Calu3 (cell line): ENCODE measurements at places on chromosomes 6 and 20.

- DNase-seq, result no peak
These were observed 582.3 kb upstream of the GJE1 start for GRCh38 chr6:141550471-141550870.

- peak; percentile 85 for DNase-seq
These were observed at the start of gene HLA-DQB1 for GRCh38 chr6:32666420-32667300. TSS of gene HLA-DQB1 (minus strand) at chr6:32666657. CDS start at chr6:32666607, 50 bp downstream.

DNA sequence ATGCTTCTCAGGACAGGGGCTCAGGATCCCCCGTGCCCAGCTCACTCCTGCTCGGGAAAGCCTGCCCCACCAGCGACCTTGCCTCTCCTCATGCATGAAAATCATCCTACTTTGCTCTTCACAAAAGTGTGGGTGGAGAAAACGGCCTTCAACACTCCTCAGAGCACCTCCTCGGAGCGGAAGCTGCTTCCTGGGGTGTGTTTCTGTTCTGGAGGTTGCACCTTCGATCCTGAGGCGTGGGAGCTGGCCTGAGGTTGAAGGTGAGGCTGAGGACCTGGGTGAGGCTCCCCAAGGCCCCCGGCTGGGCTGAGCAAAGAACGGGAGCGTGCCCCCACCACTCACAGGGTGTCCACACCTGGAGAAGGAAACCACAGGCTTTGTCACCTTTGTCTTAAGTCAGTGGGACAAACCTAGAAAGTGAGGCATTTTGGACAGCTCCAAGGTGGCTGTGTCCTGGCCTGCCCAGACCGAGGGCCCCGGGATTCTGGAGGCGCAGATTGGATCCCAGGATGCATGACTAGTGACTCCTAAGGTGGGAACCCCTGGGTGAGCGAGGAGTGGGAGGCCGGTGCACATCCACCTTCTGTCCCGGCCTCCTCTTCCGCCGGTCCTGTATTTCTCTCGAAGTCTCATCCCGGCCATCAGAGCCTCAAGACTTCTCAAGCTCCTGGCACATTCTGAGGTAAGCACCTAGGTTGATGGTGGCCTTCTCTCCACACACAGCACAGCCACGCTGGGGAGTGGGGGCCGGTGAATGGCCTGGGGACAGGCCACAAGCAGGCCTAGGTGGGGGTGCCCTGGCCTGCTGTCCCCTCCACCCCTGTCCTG lies 104.7 kb downstream of the TMEM242 start:
- DNase-seq, result no peak

DNA sequence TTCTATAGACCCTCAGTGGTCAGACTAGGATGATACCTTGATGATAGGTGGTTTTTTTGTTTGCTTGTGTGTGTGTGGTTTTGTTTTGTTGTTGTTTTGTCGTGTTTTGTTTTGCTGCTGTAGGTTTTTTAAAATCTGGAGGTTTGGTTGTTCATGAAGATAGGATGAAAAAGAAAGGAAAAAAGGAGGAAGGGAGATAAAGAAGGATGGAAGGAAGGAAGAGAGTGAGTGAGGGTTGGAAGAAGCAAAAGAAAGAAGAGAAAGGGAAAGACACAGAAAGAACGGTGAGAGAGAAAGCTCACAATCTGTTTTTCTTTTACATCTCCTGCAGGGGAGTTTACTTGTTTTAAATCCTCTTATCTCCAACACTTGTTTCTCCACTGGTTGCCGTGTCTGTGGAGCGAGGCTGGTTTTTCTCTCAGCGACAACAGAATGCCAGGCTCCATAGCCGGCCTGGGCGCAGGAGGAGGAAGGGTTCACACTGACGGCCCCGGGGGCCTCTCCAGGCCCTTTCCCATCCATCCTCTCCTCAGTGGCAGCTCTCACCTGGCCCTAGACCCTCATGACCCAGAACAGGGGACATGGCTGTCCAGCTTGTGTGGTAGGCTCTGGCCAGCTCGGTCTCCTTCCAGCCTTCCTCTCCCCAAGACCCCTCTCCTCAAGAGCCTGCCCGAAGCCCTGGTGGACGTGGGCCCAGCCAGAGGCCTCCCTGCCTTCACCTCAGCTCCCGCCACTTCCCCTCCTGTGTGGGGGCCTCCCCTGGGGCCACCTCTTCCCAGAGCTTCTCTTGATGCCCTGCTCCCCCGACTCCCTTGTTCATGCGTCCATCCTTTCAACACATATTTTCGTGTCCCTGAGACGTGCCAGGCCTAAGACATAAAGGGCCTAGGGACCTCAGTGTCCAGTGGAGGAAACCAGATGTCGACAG lies 168.4 kb downstream of the VEGFA start:
- DNase-seq, result no peak

GRCh38 chr6:137904822-137905617 lies 38.0 kb downstream of the TNFAIP3 start:
- DNase-seq, result peak; percentile 31

- no peak for DNase-seq
These were observed 355.0 kb downstream of the CDH26 start for GRCh38 chr20:60313191-60313590.

DNA sequence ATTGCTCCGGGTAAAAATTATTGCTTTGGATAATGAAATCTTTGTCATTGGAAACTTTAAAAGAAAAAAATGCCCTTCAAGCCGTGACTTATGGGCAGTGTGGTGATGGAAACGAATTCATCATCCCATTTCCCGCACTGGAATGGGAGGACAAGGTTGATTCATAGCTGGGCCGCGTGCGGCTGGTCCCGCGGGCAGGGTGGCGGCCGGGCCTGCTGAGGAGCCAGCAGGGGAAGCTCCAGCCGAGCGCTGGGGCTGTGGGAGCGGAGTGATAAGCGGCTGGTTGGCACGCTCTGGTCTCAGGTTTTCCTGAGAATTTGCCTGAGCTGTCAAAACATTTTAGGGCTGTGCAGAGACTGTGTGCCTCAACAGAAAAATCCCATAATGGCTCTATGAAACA lies 351.7 kb downstream of the CDC5L start:
- DNase-seq, result no peak
